SW 1271 (cell line): ENCODE measurements at places on chromosomes 5 and 9.

DNA sequence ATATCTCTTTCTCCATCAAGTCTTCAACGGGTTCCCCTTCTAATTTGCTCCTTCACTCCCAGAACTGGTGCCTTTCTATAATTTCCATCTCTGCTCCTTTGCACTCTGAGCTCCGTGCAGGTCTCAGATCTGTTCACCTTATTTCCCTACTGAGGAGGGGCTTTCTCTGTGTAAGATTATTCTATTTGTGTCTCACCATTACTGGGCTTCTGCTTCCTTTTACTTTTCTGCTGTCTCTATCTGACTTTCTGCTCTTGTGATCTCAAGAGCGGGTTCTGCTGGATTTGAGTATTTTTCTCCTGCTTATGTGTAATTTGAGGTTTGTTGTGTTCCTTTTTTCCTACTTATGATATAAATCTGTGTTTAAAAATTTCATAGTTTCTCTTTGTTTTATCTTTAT, 117.5 kb downstream of the PCSK5 start:
- DNase-seq = no peak

GRCh38 chr9:95505717-95506427, 10.9 kb downstream of the PTCH1 start:
- DNase-seq = peak; percentile 54

- no peak for DNase-seq
Measured at GRCh38 chr9:110028271-110028670, 179.7 kb downstream of the C9orf152 start.

- peak; percentile 65 for DNase-seq
Measured at GRCh38 chr5:113510836-113511451, 2.5 kb upstream of the YTHDC2 start.

- DNase-seq = no peak
Measured at GRCh38 chr5:59358005-59358861, 535.3 kb downstream of the PDE4D start.

- DNase-seq = no peak
Measured at GRCh38 chr9:89781838-89782540, 177.2 kb downstream of the GADD45G start.
